ENCODE measurements at places on chromosomes 4 and X.

- no peak for DNase-seq
These were observed 974.9 kb downstream of the PCDH18 start for GRCh38 chr4:136557396-136557795.

GRCh38 chr4:39763714-39764572 lies 66.0 kb downstream of the UBE2K start:
- DNase-seq = no peak

DNA sequence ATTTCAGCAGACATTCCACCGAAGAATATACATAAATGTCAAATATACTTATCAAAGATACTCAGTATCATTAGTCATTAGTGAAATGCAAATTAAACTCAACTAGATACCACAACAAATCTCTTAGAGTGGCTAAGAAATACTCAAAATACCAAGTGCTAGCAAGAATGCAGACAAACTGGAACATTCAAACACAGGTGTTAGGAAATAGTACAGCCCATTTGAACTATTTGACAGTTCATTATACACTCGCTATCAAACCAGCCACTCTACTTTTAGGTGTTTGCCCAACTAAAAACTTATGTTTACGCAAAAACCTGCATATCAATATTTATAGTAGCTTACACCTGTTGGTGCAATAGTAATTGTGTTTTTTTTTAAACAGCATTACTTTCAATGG lies 8.8 kb downstream of the ADAM29 start:
- DNase-seq = no peak

DNA sequence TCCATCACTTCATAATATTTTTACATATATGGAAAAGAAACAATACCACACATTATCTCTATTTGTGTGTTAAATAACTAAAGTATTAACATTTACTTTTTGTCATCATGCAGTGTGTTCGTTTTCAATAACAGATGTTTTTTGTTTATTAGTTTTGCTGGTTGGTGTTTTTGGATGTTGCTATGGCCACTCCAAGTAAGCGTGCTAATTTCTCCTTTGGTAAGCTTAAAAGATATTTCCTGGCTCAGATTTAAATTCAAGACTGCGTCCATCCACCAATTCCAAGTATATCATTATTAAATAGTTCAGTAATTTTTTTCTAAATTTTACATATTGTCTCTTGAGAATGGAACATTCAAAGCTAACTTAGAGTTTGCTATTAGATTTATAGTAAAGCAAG lies 235.4 kb upstream of the IL1RAPL1 start:
- no peak for DNase-seq

- no peak for DNase-seq
These were observed 303.7 kb upstream of the MAGEB2 start for GRCh38 chrX:29911673-29912072.

DNA sequence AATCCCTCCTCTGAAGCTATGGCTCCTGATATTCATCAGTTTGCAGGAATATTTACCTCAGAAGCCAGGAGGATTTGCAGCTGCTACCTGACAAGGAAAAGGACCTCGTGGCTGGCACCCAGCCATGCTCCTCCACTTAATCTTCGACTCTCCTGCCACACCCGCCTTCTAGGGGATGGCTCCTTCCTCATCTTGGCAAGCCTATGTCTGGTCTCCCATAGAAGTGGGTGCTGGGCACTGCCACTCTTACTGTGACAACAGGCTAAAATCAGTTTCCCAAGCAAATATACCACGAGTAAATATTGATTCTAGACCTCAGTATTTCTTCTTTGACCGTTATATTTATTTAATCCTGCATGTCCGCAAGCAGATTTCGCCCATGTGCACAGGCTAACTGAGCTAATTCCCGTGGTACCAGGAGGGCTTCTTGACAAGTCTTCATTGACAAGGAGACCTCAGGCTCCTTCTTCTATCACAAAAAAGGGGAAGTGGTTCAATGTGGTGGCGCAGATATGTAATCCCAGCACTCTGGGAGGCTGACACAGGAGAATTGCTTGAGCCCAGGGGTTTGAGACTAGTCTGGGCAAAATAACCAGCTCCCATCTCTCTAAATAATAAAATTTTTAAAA lies 52.6 kb upstream of the DCTD start:
- DNase-seq = no peak

DNA sequence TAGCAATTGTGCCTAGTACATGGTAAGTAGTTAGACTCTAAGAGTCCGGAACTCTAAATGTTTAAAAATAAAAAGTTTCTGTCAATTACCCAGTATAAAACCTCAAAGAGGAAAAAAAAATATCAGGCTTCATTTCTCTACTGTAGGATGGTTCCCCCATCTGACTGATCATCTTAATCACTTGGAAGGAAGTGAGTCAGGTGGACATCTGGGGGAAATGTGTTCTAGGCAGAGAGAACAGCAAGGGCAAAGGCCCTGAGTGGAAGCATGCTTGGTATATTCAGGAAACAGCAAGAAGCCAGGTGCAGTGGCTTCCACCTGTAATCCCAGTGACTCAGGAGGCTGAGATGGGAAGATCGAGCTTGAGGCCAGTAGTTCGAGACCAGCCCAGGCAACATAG lies 2.9 kb upstream of the EIF1AX start:
- DNase-seq = no peak

DNA sequence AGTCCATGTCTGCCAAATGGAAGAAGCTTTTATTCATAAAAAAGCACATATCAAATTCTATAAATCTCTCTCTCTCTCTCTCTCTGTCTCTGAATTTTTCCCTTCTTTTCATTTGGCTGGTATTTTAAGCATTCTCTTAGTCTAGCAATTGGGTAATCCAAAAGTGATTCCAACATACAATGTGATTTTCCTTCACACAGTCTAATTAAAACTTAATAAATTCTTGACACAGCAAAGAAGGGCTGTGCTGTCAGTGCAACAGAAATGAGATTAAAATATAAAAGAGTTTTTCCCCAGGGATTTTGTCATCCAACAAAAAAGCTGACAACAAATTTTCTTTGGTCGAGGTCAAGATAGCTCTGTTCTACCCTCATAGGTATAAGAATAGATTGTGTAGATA lies 216.9 kb downstream of the CENPC start:
- no peak for DNase-seq

GRCh38 chr4:71772592-71772991 lies 11.3 kb downstream of the GC start:
- no peak for DNase-seq

DNA sequence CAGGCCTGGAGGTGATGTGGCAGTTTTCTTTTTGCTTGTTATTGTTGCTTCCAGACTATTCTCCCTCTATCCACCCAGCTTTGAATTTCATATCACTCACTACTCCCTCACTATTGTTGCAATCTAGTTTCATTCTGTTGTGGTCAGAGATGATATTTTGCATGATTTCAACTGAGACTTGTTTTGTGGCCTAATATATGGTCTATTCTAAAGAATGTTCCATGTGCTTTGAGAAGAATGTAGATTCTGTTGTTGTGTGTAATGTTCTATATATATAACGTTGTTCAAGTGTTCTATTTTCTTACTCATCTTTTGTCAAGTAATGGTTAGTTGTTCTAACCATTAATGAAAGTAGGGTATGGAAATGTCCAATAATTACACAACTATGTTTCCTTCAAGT lies 59.0 kb downstream of the THOC2 start:
- no peak for DNase-seq

GRCh38 chr4:110793890-110794554 lies 171.1 kb upstream of the PITX2 start:
- DNase-seq = no peak

DNA sequence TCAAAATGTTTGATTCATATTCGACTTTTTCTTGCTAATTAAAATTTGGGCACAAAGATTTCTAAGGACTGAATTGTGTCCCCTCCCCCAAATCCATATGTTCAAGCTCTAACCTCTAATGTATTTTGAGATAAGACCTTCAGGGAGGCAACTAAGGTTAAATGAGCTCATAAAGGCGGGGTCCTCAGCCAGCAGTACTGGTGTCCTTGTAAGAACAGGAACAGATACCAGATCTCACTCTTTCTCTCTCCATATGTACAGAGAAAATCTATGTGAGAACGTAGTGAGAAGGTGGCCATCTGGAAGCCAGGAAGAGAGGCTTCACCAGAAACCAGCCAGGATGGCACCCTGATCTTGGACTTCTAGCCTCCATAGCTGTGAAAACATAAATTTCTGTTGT lies 116.9 kb downstream of the VEGFC start:
- no peak for DNase-seq

- DNase-seq = no peak
These were observed 18.3 kb upstream of the ACSL1 start for GRCh38 chr4:184843984-184844554.

- DNase-seq = no peak
These were observed 708.4 kb upstream of the FRG1 start for GRCh38 chr4:189232274-189232673.

DNA sequence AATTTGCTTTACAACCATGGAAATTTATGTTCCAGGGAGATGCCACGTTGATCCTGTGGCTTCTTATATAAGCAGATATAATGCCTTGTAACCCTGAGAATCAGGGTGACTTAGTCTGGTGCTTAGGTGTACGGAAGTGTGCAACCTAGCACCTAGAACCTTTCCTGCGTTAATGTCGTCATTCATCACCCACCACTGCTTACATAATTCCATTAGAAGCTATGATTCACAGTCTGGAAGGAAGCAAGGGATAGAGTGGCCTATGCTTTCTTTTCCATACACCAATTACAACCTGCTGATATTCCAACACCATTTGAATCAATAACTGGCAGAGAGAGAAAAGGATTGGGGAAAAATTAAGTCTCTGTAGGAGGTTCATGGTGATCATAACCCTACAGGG lies 17.3 kb upstream of the CXCL8 start:
- no peak for DNase-seq

DNA sequence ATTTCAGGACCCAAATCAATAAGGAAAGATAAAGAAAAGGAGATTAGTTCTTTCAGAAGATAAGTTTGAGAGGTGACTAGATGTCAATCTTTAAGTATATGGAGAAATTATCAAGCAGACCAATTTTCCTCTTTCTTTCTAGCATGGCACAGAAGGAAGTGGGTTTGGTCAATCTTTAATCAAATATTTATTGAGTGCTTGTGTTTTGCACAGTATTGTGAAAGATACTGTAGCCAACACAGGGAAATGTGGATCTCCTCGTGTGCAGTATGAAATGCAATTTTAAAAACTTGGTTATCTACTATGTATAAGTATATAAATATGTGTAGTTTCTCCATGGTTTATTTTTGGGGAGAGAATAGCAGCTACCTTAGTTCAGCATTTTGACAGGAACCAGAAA lies 655.2 kb downstream of the RAPGEF2 start:
- DNase-seq = no peak

GRCh38 chr4:152117520-152117919 lies 356.7 kb upstream of the GATB start:
- no peak for DNase-seq

DNA sequence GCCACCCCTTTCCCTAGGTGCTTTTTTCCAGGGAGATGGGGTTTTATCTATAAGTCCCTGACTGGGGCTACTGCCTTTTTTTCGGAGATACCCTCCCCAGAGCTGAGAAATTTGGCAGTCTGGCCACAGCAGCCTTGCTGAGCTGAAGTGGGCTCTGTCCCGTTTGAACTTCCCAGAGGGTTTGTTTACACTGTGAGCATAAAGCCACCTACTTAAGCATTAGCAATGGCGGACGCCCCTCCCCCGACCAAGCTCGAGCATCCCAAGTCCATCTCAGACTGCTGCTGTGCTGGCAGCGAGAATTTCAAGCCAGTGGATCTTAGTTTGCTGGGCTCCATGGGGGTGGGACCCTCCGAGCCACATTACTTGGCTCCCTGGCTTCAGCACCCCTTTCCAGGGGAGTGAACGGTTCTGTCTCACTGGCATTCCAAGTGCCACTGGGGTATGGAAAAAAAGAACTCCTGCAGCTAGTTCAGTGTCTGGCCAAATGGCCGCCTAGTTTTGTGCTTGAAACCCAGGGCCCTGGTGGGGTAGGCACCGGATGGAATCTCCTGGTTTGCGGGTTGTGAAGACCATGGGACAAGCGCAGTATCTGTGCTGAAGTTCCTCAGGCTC lies 456.4 kb upstream of the HTR2C start:
- no peak for DNase-seq

DNA sequence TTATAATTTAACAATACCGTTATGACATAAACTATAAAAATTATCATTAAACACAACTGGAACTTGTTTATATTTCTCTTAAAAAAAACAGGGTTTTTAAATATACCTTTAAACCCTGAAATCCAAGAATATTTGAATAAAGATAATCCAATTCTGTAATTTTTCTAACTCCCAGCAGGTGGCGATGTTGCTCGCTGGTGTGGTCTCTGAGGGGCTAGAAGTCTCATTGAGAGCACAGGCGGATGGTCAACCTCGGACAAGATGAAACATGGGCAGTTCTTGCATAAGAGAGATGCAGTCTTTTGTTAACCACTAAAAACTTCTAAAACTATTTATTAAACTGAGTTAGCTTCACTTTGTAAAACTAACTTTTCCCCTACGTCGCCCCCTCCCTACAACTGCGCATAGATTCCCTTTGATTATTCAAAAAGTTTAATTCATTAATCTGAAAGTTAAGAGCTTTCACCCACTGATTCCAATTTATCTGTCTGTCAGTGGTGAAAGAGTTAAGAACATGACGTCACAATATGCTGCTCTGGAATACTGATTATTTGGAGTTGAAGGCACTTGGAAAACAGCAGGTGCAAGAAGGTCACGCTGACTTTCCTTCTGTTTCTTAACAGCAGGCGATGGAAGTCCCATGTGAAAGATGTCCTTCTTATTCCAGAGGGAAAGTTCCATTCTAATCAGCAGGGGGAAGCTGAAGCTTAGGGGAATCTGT lies 29.5 kb downstream of the DMP1 start:
- no peak for DNase-seq

- DNase-seq = no peak
These were observed 99.7 kb upstream of the DDIT4L start for GRCh38 chr4:100289946-100290345.

- DNase-seq = no peak
These were observed 110.5 kb downstream of the KDR start for GRCh38 chr4:55014876-55015275.

DNA sequence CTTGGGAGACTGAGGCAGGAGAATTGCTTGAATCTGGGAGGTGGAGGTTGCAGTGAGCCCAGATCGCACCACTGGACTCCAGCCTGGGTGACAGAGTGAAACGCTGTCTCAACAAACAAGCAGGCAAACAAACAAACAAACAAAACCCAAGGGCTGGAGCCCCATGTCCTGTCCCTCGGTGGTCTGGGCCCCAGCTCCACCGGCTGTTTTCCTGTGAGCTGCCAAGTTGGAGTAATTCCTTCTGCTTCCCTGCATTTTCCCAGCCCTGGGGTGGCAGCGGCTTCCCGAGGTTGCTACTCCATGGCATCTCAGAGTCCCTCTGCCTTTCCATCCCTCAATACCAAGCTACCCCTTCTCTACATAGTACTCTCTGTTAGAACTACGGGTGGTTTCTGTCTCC lies 43.2 kb downstream of the RGS12 start:
- DNase-seq = no peak

DNA sequence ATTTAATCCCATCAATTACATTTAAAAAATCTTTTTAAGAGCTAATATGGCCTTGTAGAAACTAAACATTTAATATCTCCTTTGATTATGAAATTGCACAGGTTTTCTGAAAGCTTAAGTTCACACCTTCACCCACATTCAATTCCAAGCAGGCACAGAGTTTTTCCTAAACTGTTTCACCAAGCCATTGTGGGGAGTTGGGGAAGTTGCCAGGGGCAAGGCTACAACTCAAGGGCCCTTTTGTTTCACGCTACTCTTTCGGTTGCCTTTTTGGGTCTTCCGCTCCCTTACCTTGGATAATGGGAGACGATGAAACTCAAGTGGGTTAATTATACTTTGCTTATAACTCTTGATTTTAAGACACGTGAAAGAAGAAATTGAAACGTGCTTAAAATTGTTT lies 33.3 kb downstream of the APBB2 start:
- no peak for DNase-seq

Data from stimulated activated CD8-positive, alpha-beta memory T cell treated with anti-CD3 and anti-CD28 coated beads, Interleukin-7, amount 100 ng/mL, for 48 hours (primary cell).